Caco-2 (cell line): ENCODE measurements at places on chromosomes 2 and 18. TPM values are rescaled to one million over a fixed set of nuclear protein-coding genes. Genes with fewer than 3 reads are reported as not detected.

GRCh38 chr18:11851806-11852337 is 659 bp downstream of the CHMP1B start:
- peak; percentile 50 for DNase-seq

DNA sequence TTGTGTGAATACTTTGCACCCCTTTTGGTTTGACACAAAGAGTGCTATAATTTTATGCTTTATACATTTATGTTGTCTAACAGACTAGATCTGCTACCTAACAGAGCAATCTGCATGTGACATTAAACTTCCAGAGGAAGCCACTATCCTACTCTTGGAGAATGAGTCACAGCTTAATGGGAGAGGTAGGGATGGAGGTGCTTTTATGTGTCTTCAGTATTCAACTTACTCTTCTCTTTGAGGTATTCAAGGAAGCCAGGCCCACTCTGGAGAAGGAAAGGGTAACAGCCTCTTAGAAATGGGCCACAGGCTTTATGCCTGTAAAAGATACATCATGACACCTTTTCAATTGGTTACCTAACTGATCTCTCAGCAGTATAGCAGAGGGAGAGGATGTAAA is 85.8 kb upstream of the NEUROD1 start:
- DNase-seq, result no peak

- DNase-seq, result peak; percentile 26
Measured at GRCh38 chr2:137910641-137911040, 53.6 kb upstream of the HNMT start.

The UGT1A3 gene
- 0.64 and 0.65 TPM in 2 replicates for total RNA-seq

The EVA1A gene
- total RNA-seq, result 0.25 and 0.53 TPM in 2 replicates

DNA sequence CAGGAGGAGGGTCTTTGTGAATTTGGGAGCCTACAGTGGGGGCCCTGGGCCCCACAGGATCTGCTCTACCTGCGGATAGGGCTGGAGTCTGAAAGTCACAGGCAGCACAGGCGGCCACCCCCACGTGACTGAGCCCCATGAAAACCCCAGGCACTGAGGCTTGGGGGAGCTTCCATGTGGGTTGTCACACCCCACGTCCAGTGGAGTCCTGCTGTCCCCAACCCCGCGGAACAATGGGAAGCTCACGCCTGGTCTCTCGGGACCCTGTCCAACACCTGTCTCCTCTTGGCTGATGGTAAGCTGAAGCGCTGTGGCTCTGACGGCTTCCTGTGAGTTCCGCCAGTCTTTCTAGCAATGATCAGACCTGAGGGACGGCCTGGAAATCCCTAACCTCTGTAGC is 85.8 kb downstream of the PTGR3 start:
- no peak for DNase-seq

GRCh38 chr2:217106650-217107014 is 246.8 kb upstream of the TNP1 start:
- DNase-seq, result no peak

- DNase-seq, result no peak
Measured at GRCh38 chr2:126732682-126733245, 76.8 kb downstream of the GYPC start.

The SLC9A2 gene
- 10.5 and 14.4 TPM in 2 replicates for total RNA-seq

DNA sequence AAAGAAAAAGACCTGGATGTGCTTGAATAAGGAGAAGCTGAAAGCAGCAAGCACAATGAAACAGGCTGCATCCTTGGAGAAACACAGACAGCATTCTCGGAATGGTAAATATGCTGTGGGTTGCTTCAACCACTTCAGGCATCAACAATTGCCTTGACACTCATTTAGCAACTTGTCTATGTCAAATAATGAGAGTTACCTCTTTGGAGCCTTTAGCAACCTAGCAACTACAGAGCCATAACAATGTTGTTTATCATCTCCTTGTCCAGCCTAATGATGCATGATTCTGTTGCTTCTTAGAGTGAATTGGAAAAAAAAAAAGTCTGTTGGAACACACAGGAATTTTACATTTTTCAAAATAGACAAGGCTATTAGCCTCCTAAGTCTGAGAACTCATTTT is 410.6 kb downstream of the PIK3C3 start:
- no peak for DNase-seq
